Brain (organoid and tissue), 16 donors: ENCODE measurements at places on chromosomes 16 and 17.
A peak's percentile ranks its signal among the peaks of the same experiment; 100 is the strongest.

GRCh38 chr16:20260215-20261009 is 66.9 kb downstream of the GP2 start:
- DNase-seq = no peak

GRCh38 chr17:76480632-76481031 is 13.2 kb downstream of the AANAT start:
- DNase-seq = peak; percentile 90

DNA sequence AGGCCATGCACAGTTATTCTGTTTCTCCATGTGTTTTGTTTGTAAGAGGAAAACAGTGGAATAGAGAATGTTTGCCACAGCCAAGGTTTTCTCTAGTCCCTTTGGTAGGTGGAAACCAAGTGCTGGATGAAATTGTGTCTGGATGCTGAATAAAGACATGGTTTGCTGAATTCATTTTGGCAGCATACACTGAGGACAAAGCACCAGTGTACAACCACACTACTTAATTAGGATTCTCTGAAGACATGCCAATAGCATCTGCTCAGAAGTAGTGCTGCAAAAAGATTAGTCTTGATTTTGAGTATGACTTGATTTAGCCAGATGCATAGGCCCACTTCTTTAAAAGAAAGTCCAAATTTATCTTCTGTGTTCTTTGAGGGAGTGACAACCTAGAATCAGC is 230.5 kb upstream of the CACNG5 start:
- peak; percentile 82 for DNase-seq

DNA sequence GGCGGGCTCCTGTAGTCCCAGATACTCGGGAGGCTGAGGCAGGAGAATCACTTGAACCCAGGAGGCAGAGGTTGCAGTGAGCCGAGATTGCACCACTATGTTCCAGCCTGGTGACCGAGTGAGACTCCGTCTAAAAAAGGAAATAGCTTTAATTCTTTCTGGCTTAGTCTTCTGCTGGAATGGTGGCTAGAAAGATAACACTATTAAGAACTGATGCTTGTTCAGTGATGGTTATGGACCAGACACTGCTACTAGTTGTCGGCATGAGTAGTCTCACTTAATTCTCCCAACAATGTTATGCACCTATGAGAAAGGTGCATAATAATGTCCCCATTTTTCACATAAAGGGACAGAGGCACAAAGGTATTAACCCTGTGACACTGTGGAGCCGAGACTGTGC is 188.7 kb downstream of the HS3ST3A1 start:
- no peak for DNase-seq

- DNase-seq = no peak
Observed at GRCh38 chr16:50924759-50925545, 183.1 kb downstream of the CYLD start.

DNA sequence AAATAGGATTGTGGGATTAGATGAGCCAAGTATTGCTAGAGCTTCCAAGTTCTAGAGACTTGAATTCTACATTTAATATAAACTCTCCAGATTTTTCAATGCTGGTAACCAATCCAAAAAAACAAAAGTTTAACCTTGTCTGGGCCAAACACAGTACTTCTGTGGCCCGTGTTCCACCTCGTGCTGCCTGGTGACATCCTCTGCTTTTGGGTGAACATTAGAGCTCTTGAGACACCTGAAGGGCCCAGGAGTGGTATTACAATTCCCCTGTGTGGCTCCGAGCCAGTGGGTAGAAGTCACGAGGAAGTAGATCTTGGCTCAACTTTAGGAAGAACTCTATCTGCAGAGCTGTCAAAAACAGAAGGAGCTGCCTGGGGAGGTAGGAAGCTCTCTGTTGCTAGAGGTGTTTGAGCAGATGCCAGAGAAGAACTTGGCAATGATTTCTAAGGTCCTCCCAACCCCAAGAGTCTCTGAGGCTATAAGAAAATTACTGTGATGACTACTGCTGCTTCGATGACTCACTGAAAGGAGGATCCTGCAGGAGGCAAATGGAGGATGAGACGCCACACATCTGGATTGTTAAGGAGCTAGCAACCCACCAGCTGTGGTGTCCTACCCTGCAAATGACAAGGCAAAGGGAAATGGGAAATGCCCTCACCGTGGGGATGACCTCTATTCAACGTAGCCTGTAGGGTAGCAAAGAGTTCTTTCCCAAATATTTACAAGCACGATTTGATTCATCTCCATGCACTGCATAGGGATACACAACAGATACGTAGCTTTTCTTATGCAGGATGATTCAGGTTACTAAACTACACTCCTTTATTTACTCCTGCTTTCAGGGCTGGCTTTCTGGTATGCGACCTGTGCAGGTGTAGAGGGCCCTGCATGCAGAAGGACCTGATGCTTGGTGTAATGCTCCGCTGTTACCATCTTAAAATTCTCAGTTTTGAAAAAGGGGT is 45.8 kb upstream of the GAS7 start:
- peak; percentile 79 for DNase-seq

GRCh38 chr17:4232168-4232813 is 31.5 kb downstream of the ANKFY1 start:
- no peak for DNase-seq

GRCh38 chr16:74264811-74265210 is 31.8 kb upstream of the PSMD7 start:
- DNase-seq = no peak

GRCh38 chr17:2863204-2863603 is 67.0 kb downstream of the RAP1GAP2 start:
- DNase-seq = no peak

DNA sequence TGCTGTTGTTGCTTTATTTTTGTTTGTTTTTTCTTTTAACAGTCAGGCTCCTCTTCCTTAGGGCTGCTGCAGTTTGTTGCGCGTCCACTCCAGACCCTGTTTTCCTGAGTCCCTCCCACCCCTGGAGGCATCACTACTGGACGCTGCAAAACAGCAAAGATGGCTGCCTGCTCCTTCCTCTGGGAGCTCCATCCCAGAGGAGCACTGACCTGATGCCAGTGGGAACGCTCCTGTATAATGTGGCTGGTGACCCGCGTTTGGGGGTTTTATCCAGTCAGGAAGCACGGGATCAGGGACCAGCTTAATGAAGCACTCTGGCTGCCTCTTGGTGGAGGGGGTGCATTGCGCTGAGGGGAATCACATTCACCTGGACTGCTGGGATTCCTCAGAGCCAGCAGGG is 1005.6 kb downstream of the CDH8 start:
- DNase-seq = no peak

GRCh38 chr17:6936370-6937028 is 59.4 kb upstream of the ALOX12 start:
- DNase-seq = peak; percentile 2

DNA sequence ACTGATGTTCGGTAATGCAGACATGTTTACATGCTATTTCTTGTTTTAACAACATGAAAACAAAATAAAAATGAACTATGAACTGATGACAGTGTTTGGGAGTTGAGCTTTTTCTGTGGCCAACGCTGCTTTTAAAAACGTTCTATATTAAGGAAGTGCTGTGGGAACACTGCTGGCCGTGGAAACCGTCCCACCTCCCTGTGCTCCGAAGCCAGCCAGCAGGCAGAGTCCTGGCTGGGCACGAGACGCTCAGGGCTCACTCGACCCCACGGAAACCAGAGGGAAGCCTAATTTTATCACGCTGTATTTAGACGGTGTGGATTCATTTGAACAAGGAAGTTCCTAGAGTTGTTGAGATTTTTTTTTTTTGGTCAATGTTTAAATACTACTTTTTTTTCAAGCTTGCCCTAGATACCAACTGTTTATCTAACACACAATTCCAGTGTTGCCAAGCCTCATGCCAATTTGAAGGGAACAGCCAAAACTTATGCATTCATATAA is 25.8 kb downstream of the ADCY9 start:
- no peak for DNase-seq

- DNase-seq = peak; percentile 32
Observed at GRCh38 chr16:76748461-76749348, 442.3 kb upstream of the MON1B start.

- no peak for DNase-seq
Observed at GRCh38 chr17:61878520-61878919, 15.2 kb upstream of the BRIP1 start.

DNA sequence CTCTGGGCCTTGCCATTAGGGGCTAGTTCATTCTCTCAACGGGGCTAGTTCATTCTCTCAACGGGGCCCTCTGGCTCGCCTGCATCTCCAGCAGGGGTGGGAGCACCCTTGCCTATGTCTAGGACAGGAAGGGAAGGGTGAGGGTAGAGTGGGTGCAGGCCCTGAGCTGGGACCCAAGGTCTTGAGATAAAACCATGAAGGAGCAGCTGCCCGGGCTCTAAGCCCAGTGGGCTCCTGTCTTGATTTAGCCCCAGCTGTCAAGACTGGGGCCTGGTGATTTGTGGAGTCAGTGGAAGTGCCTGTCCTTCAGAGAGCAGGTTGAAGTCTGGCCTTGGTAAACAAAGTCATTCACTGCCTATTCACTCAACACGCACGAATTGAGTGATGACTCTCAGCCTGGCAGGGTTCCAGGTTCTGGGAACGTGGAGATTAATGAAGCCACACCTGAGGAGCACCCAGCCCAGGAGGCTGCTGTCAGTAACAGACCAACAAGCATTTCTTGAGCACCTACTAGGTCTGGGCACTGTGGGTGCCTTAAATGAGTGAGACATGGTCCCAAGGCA is 35.4 kb downstream of the WNT3 start:
- no peak for DNase-seq

GRCh38 chr16:67613808-67614207 is 31.1 kb upstream of the CARMIL2 start:
- DNase-seq = no peak

DNA sequence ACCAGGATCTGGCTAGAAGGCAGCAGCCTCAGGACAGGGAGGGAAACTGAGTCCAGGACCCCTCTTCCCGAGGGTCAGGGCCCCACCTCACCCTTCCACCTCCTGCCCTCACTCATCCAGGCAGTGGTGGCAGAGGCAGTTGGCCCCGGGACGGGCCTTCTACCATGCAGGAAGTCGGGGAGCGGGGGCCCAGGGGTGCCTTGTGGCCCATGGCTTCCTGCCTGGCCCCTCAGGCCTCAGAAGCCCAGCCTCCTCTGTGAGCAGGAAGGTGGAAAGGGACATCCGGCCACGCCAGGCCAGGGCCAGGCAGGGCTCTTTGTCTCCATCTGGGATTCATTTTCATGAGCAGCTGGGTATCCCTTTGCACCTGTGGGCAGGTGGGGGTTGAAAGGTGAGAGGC is 58.5 kb downstream of the BAHCC1 start:
- no peak for DNase-seq

- DNase-seq = no peak
Observed at GRCh38 chr17:15134363-15134762, 130.8 kb downstream of the PMP22 start.

DNA sequence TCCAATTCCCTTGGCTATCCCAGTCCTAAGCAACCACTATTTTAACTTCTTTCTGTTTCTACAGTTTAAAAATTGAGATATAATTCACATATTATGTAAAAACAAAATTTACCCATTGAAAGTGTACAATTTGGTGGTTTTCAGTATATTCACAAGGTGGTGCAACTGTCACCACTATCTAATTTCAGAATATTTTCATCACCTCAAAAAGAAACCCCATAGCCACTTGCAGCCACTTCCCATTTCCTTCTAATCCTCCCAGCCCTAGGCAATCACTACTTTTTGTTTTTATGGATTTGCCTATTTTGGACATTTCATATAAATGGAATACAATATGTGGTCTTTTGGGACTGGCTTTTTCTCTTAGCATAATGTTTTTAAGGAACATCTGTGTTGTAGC is 36.1 kb upstream of the NACA2 start:
- DNase-seq = no peak

DNA sequence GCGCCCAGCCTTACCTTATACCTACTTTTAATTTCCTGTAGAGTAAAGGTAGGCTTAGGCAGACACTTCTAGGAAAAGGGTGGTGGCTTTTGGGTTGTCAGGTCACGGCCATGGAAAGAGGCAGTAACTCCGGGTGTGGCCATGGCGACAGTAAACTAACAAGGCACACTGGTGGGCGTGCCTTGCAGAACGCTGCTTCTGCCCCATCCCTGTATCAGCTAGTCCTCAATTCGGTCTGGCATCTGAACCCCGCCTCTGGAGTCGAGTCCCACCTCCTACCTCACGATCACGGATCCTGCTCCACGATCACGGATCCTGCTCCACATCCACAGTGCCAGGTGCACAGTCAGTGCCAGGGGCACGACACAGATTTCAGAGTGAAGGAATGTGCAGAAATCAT is 5.6 kb downstream of the ADCY9 start:
- DNase-seq = no peak

- DNase-seq = no peak
Observed at GRCh38 chr17:48426019-48426665, 3.9 kb downstream of the SKAP1 start.

DNA sequence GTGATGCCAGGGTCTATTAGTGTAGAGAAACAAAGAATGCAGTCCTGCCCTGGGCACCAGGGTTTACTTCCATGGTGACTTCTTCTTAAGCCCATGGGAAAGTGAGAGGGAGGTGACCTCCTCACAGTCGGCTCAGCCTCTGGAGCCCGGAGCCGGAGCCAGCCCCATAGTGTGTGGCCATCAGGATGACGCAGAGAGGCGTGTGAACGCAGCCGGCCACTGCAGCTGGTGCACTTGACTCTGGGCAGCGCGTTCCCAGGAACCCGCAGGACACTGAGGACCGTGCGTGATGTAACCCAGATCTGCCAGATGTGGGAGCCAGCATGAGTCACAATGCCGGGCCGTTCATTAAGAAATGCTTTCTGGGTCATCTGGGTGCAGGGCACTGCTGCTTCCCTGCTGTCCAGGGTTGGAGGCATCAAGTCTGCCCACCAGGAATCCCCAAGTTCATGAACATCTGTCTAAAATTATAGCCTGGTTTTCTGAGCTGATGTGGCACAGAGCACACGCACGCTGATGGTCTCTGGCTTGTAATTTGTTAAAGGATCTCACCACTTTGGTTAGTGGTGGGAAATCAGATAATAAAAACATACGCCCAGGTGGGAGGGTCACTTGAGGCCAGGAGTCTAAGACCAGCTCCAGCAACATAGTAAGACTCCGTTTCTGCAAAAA is 114.1 kb downstream of the PITPNC1 start:
- DNase-seq = peak; percentile 56

DNA sequence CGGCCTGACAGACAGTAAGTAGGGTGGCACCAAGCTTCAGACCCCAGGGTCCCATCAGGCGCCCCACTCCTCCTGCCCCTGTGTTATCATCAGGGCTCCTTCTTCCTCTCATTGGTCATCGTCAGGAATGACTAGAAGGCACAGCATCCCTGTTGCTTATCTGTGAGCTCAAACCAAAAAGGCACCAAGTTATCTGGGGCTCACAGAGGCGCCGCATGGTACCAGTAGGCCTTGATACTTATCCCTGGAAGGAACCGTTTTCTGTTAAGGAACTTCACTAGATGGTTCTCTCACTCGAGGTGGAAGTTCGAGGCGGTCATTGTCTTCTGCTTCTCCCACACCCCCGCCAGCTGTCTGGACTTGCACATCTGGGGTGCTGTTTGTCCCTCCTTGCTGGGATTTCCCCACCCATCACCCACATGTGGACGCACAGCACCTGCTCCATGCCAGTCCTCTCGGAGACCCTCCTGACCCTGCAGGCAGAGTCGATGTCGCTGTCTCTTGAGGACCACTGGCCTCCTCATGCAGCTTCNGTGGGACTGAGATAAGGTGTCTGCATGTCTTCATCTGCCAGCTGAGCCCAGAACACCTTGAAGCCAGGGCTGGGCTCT is 52.1 kb downstream of the METRNL start:
- no peak for DNase-seq

GRCh38 chr16:31347445-31347844 is 7.5 kb upstream of the ITGAX start:
- no peak for DNase-seq
